ENCODE measurements at places on chromosomes 5 and 9.

- DNase-seq, result no peak
Observed at GRCh38 chr5:14071433-14071832, 71.7 kb upstream of the TRIO start.

DNA sequence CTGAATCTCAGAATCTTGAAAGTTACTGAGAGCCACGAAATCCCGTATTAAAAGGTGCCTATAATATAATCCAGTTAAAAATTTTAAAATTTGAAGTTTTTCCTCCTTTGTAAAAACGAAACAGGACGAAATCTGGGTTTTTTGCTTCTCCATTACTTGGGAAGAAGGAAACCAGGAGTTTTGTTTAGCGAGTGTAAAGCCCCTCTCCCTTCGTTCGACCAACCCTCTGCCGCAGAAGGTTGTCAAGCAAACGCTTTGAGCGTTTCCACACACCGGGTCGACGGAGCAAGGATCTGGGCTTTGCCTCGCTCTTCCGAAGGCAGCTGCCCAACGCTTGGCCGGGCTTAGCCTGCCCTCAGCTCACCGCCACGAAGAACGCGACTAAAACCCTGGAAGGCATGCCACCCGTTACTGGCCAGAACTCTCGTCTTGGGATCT is 1.6 kb upstream of the FOXE1 start:
- DNase-seq, result no peak

- DNase-seq, result no peak
Observed at GRCh38 chr9:16704116-16705110, 166.1 kb downstream of the BNC2 start.

DNA sequence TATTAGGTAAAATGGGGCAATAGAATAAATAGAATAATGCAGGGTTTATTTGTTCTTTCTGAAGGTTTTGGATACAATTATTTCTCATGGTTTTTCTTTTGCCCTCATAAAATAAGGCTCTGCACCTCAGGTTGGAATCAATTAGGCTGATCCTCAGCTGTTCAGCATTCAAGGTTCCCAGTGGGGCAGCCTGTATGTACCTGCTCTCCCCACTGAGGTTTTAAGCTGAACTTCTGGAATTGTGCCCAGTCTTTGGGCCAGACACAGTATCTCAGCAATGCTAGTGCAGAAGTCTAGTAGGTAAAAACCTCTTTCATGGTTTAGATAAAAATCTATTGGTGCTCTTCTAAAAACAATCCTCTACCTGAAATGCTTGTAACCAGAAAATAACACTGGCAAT is 98.0 kb downstream of the EDIL3 start:
- no peak for DNase-seq

DNA sequence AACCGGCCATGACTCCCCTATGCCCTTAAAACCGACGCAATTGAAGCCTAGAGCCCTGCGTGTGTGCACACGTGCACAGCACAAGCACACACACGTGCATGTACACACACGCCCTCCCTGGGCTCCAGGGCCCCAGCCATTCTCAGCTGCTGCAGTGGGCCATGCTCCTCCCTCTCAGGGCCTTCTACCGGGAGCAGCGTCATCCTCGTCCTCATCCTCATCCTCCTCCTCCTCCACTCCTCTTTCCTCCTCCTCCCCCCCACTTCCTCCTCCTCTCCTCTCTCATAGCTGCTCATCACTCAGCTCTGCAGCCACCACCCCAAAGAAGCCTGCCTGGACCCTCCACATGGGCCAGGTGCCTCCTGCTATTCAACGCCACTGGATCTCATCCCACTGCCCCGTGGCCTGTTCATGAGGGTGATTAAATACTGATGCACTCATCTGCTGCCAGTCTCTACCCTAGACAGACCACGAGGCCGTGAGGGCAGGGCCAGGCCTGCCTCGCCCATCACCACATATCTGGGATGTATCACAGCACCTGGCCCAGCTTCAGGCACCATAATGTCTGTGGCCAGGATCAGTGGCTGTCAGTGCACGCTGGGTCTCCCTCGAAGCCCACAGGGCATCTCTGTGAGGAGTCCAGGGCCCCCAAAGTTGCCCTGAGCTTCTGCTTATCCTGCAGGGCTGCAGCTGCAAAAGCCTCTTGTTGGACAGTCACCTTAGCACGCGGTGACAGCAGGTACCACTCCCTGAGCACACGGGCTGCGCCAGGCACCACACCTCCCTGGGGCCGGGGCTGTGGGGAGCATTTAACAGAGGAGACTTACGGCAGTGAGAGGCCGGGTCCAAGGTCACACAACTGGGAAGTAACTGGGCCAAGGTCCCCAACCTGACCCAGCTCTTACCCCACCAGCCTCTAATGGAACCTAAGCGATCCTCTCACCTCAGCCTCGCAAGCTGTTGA is 9.8 kb downstream of the FAM78A start:
- DNase-seq, result no peak

GRCh38 chr5:111691914-111692313 is 65.1 kb downstream of the NREP start:
- no peak for DNase-seq

DNA sequence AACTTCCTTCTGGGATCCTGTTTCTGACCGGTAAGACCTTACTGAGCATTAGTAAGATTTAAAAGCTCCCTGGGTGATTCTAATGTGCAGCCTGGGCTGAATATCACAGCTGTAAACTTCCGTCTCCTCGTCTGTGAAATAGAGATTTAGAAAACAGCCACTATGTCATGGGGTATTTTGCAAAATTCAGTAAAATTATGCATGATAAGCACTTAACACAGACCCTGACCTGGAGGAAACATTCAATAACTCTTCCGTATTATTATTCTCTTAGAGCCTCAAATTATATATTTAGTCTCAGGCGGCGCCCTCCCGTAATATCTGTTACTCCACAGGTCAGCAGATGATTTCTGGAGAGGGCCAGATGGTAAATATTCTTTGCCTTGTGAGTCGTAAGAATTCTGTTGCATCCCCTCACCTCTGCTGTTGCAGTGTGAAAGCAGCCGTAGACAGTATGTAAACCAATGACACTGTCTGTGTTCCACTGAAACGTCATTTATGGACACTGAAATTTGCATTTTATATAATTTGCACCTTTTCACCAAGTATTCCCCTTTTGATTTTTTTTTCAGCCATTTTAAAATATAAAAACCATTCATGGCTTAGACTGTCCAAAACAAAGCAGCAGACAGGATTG is 39.2 kb upstream of the RARS1 start:
- DNase-seq, result no peak

- no peak for DNase-seq
Observed at GRCh38 chr9:76298521-76299144, 95.6 kb downstream of the RFK start.

DNA sequence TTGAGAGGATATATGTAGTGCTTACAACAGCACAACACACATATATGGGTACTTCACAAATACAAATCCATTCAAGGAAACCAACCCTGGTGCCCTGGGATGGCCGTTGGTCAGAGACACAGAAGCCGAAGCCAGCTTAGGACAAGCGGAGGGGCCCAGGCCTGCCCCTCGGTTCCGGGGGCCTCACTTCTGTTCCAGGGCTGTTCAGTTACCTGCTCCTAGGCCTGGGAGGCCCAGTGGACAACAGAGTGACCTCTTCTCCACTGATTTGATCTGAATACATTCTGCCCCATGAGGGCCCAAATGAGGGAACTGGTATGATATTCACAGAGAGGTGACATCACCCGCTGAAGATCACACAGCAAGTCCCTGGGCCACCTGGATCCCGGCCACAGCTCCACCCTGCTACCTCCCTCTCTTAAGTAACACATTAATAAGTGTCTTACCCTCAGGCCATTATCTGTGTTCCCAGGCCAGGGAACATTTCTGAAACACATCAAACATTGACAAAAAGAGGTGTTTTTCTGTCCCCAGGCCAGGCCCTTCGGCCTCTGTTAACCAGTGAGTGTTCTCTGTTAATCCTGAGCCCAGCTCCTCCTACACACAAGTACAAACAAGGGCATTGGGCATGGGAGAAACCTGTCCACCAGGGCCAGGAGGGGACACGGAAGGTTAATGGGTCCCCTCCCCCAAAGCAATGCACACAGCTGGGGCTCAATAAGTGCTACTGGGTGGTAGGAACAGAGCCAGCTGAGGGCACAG is 4.5 kb upstream of the GRHPR start:
- no peak for DNase-seq

GRCh38 chr9:95171001-95171400 is 146.5 kb downstream of the FANCC start:
- no peak for DNase-seq

GRCh38 chr5:173538654-173539053 is 77.8 kb downstream of the BOD1 start:
- DNase-seq, result no peak

DNA sequence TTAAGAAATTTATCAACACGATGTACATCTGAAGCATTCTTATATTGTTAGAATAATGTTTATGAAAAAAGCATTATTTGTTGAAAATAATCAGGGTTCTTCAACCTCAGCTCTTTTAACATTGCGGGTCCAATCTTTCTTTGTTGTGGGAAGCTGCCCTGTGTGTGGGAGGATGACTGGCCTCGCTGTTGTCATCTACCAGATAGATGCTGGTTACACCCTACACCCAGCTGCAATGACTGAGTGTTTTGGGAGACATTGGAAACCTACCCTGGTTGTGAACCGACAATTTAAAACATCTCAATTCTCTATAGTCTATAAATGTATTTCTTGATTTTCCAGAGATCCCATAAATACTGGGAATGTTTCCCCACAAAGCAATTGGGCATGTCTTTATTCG is 794.2 kb upstream of the CDH10 start:
- DNase-seq, result no peak

DNA sequence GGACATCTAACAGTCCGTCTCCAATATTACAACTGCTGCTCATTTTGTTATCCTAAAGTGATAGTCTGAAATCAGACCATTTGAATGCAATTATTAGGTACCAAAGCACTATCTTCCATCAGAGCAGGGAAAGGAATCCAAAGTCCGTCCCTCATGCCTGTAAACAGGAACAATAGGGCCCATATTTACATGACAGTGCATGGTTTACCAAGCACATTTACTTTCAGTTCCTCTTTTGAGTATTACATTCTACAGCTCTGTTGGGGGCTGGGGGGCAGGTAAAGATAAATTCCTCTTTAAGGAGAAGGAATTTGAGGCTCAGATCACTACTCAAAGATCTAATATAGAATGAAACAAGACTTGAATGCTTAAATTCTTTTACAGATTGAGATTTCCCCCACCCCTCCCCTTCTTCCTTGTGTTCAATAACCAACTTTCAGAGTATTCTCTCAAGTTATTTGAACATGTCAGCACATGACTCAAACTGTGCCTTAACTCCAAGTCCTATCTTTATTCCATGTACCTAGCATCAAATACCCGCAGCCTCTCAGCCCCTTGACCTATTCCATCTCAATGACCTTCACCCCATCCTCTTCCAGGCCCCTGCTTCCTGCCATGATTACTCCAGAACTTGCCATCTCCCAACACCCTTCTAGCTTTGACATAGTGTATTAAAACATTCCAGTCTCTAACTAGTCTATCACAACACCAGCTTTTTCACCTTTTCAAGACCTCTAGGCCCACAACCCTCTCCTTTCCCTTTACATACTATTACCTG is 71.0 kb downstream of the BRINP1 start:
- DNase-seq, result no peak

- DNase-seq, result no peak
Observed at GRCh38 chr9:1962588-1963106, 52.5 kb upstream of the SMARCA2 start.

DNA sequence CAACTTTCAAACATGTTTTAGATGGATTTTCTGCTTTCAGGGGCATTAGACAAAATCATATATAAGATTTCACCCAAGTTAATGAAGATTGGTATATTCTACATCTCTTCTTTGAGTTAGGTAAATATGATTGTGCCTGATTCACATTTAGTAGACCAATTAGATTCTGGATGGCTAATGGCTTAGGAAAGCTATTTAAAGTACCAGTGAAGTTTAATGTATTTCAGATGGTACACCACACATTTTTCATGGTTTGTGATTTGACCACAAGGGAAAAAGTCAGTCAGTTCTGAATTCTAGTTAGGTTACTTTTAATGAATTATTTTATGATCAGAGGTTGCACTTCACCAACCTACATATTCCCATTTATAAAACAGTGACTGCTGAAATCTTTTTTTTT is 409.7 kb downstream of the ADGRV1 start:
- no peak for DNase-seq

DNA sequence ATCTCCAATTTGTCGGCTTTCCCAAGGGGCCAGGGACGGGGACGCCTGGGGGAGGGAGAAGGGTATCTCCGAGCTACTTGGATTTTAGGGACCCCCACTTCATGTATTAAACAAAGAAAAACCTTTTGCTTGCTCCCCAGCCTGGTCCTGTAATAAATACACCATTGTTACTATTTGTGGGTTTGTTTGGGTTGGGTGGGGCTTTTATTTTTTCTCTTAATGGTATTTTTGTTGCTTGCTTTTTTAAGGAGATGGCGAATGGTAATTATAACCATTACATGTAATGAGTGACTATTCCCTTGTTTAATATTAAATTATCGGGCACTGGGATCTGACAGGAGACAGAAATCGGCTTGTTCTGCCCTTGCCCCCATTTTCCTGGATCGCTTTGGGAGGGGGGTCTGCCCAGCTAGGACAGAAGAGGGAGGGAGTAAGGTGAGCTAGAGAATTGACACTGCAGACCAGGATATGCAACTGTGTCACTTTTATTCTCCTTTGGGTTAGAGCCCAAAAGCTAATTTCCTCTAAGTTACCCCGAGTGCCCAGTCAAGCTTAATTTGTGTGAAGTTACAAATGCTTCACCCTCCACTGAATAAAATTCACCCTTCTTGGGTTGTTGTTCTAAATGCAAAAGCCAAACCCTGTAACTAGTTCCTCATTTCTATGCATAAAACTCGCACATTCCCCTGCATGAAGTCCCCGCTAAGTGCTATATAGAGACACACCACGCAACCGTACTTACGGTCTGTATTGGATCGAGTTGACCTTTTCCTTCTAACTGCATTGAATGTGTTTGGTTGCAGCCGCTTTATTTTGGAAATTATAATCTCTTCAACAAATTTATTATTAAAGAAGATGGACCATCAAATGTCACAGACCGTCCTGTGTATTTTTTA is 1.6 kb upstream of the ZNF608 start:
- no peak for DNase-seq

DNA sequence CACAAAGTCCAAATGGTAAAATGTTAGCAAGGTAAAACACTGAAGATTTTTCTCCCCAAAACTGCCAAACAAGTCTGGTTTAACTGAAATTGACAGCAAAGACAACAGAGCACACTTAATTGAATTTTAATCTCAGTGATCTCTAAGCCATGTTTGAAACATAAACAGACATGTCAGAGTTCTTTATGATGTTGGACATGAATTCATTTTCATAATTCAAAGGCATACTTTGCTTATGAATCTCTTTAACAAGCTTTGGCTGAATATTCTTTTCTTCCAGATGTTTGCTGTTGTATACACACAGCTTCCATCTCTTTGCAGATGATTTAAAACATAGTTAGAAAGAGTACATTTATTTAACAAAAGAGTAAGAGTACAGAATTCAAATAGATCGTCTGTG is 509.1 kb downstream of the RAB3C start:
- no peak for DNase-seq

- DNase-seq, result no peak
Observed at GRCh38 chr9:281741-282645, 67.3 kb downstream of the DOCK8 start.

- no peak for DNase-seq
Observed at GRCh38 chr9:132780230-132781007, 97.7 kb downstream of the AK8 start.

GRCh38 chr9:70291446-70291845 is 32.7 kb downstream of the SMC5 start:
- no peak for DNase-seq

Data from stimulated activated CD8-positive, alpha-beta memory T cell treated with anti-CD3 and anti-CD28 coated beads, Interleukin-15, amount 100 ng/mL, for 1 hour (primary cell).